ENCODE measurements at places on chromosomes 11 and 22. TPM values are rescaled to one million over a fixed set of nuclear protein-coding genes. Genes with fewer than 3 reads are reported as not detected.

PTPRCAP gene
- 410 TPM for polyA plus RNA-seq

APOL1 gene
- polyA plus RNA-seq = 24.2 TPM

DNA sequence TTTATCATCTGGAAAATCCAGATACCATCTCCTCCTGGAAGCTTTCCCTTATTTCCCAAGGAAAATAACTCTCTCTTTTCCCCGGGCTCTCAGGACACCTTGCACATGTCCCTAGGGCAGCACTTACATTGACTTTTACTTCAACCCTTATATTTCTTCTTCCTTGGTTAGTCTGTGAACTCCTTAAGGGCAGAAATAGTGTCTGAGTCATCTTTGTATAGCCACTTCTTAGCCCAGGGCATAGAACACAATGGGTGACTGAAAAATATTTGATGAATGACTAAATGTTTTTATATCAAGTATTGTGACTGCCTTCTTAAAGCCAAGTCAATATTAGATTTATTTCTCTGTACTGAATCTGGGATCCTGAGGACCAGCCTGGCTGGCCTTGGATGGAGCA, 45.4 kb upstream of the MYOD1 start:
- DNase-seq = no peak

GRCh38 chr11:97965849-97966646, 1054.7 kb upstream of the CNTN5 start:
- DNase-seq = no peak

DNA sequence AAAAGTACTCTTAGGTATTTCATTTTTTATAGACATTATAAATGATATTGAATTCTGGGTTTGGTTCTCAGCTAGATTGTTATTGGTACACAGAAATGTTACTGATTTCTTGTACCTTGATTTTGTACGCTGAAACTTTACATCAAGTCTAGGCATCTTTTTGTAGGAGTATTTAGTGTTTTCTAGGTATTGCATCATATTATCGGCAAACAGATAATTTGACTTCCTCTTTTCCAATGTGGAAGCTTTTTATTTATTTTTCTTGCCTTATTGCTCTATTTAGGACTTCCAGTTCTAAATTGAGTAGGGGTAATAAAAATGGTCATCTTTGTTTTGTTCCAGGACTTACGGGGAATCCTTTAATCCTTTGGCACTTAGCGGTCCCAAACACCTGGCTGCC, 676.6 kb upstream of the CCDC179 start:
- DNase-seq = no peak

- DNase-seq = no peak
These were observed 139.9 kb upstream of the NARS2 start for GRCh38 chr11:78714539-78714938.

GRCh38 chr22:18077087-18077638, 627 bp upstream of the PEX26 start:
- DNase-seq = no peak
